ENCODE measurements at places on chromosomes 7 and 10.

DNA sequence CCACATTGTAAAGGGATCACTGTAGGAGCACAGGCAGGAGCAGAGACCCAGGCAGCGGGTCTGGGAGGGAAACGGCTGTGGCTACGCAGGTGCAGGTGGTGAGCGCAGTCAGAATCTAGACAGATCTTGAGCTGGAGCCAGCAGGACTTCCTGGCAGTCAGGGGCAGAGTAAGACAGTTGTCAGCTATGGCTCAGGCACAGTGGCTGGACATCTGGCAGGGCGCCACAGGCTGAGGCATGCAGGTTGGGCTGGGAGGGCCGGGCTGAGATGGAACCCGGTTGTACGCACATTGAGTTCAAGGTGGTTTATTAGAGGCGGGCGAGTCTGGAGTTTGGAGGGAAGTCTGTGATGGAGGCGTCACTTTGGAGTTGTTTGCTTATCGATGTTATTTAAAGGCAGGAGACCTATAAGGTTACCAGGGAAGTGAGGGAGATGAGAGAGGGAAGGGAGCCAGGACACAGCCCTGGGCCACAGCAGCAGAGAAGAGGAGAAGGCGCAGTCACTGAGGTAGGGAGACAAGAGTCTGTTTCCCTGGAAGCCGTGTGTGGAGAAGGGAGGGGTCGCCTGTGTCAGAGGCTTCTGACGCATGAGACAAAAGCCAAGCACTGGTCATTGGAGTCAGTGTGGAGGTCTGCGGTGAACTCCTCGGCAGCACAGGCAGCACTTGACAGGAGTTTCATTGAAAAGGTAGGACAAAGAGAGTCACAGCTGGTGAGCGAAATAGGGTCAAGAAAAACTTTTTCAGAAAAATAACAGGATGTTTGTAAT, 73.8 kb downstream of the LANCL2 start:
- no peak for DNase-seq

DNA sequence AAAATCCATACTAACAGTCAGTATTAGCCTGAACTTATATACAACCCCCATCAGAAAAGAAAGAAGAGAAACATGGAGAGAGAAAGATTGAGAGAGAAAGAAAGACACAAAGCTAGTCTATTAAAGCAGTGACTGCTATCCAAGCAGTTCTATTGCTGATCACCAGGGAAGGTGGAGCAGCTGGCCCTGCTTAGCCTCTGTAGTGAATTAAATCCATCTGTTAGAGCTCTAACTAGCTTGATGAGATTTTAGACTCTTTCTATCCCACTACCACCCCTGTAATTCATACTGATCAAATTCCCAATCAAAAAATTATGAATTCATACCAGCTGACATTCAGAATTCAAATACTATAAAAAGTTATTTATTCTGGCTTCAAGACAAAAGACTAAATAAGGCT, 486.0 kb upstream of the LRRN3 start:
- DNase-seq: no peak

DNA sequence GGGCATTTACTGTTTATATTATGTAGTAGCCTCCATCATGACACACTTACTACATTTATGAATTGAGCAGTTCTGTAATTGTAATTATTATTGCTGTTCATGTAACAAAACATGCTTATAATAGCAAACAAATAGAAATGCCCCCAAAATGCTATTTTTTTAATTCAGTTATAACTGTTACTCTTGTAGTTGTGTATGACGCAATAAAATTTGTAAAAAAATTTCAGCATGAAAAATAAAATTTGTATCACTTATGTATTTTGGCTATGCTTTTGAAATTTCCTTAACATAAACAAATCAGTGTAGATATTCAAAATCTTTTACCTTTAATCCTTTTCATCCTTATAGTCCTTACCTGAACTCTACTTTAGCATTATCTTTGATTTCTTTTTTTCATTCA, 25.9 kb downstream of the TMEM106B start:
- DNase-seq: no peak

DNA sequence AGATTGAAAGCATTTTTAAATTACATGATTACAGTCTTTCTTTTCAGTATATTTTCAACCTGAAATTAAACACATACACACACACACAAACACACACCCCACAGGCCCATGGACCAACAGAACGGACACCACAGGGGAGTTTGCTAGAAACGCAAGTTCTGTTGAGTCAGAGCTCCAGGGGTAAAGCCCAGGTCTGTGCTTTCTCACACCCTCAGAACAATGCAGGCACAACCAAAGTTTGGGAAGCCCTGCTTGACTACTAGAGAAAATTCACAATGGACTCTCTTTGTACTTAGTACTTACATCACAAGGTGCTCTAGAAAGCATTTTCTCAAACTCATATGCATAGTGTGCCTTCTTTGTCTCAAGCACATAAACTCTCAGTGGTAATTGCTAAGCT, 704.0 kb upstream of the IGFBP3 start:
- DNase-seq: no peak

DNA sequence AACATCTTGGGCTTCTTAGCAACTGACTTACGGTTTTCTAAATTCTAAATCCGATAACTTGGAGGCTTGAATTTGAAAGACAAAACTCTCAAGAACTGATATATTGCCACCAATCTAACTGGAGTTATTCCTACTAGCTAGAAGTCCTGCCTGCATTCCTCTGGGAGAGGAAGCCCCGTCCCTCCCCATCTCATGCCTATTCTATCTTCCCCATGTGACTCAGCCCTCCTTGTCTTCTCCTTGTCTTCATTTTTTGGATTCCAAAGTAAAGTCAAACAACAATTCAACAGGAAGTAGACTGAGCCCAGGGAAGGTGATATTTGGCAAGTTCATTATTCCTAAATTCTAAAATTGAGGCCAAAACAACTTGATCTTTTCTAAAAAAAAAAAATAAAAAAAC, 587.7 kb downstream of the KCNMA1 start:
- no peak for DNase-seq

- DNase-seq: no peak
Observed at GRCh38 chr7:81533931-81534330, 235.9 kb downstream of the HGF start.

DNA sequence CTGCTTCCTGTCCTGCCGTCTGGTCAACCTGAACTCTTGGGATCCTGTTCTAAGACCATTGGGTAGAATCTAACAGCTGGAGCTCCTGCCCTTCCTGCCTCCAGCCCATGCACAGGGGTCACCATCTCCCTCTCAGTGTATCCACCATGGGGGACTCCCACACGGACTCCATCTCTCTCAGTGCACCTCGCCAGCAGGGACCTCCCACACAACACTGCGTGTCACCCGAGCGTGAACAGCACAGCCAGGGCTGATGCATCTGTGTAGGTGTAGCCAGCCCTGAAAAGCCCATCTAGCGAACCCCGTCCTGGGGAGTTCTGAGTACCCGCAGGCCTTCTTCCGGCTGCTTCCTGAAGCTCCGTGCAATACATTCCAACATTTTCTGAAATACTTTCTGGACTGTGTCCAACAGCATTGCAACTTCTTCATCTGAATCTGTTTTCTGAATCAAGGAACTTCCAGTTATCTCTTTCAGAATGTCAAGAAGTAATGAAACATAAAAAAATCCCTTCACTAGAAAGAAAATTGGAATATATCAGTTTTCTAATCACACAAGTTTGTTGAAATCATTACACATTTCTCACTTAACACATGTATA, 52.5 kb downstream of the NCAPG2 start:
- no peak for DNase-seq

DNA sequence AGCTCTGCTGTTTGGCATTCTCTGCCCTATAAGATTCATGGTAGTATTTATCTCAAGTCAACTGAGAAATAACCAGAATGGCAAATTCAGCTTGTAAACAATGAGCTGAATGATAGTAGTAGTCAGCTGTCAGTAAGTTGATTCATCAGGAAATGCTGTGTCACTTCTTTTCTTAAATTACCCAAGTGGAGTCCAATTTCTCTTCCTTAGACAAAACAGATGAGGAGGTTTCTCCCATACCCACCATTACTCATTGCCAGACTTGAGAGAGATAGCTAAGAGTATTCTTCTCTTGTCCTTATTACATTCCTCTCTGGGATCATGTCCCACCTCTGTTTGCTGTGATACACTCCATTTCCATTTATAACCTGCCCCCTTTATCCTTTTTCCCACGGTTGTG, 159.8 kb upstream of the STEAP1 start:
- DNase-seq: no peak

GRCh38 chr10:44859546-44860285, 51.4 kb upstream of the TMEM72 start:
- no peak for DNase-seq

DNA sequence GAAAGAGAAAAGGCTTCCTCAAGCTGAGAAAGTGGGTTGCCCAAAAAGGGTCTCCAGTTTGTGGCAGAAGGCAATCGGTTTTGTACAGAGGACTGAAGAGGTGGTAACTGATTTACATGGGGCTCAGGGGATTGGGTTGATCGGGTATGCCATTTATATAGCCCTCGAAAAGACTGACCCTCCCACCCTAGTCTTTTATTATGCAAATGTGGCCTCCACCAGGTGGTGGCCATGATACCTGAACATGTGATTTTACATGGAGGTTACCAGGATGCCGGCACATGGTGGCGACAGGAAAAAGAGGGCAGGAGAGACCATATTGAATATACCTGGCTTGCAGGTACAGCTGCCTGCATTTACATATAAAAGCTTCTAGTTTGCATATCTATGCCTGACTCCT, 36.7 kb downstream of the ATE1 start:
- no peak for DNase-seq

DNA sequence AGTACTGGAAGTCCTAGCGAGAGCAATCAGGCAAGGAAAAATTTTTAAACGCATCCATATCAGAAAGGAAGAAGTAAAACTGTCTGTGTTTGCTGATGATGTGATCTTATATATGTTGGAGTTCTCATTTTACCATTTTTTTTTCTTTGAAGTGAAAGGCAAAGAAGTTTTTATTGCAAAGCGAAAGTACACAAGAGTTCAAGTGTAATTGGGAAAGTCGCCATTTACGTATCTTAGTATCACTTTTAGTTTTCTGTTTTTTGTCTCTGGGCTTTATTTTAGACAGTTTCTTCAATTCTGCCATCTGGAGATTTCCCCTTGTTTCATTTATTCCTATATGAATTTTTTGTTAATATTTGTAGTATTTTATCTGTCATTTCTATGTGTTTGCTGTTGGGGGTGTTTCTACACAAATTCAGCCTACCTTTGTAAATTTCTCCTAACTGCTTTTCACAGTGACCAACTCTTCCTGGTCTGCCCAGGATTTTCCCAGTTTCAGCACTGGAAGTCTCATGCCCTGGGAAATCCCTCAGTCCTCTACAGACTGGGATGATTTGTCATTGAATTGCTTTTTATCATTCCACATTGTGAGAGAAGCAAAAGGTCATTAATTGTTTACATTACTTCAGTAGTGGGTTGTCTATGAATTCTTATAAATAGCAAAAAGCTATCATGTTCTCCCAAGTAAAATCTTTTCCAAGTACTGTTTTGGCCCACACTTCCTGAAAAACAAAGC, 23.2 kb downstream of the BET1 start:
- DNase-seq: no peak

GRCh38 chr7:150950496-150951180, 27.5 kb downstream of the KCNH2 start:
- no peak for DNase-seq

All from naive thymus-derived CD8-positive, alpha-beta T cell (primary cell).